ENCODE measurements at places on chromosomes 1 and 21.

GRCh38 chr1:156086256-156086662 lies 4.0 kb upstream of the MEX3A start:
- no peak for DNase-seq

GRCh38 chr1:92854101-92854785 lies 22.4 kb downstream of the RPL5 start:
- DNase-seq: no peak

GRCh38 chr1:10643607-10644306 lies 152.7 kb downstream of the CASZ1 start:
- DNase-seq: no peak

DNA sequence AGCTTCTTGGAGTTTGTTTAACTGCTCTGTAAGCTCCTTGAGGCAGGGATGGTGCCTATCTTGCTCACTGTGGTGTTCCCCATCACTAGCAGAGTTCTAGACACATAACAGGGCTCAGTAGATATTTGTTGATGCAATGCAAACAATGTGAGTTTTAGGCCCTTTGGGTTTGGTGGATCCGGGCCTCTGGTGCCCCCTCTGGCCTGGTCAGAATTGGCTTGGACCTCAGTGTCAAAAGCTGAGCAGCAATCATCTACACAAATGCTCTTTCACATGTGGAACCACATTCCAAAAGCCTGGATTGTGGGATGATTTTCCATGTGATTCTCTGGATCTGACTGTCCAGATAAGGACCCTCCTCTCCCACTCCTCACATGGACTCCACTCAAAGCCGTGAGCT lies 53.4 kb upstream of the BCAR3 start:
- no peak for DNase-seq

DNA sequence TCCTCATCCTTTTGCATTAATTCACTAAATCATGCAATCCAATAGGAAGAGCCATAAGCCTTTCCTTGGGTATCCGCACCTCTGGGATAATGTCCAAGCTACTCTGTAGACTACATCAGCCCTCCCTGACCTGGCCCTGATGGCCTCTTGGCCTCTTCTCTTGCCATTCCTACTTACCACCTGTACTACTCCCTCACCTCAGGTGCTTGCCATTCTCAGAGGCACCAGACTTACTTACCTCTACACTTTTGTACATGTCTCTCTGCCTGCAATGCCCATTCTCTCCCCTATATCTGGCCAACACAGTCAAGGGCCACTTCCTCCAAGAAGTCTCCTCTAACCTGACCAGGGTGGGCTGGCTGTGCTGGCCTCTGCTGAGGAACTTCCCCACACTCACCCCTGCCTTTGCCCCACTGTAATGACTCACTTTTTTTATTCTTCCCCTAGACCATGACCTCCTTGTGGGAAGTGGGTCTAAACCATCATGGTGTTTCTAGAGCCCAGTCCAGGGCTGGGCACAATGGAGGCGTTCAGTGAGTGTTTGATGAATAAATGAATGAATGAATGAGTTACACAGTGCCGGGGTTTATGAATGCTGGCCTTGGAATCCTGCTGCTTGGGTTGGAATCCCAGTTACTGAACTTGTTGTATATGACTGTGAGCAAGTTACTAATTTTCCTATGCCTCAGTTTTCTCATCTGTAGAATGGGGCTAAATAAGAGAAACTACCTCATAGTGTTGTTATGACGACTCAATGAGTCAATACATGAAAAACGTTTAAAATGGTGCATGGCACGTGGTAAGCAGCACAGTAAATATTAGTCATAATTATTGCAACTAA lies 179.8 kb downstream of the FOXD2 start:
- no peak for DNase-seq

DNA sequence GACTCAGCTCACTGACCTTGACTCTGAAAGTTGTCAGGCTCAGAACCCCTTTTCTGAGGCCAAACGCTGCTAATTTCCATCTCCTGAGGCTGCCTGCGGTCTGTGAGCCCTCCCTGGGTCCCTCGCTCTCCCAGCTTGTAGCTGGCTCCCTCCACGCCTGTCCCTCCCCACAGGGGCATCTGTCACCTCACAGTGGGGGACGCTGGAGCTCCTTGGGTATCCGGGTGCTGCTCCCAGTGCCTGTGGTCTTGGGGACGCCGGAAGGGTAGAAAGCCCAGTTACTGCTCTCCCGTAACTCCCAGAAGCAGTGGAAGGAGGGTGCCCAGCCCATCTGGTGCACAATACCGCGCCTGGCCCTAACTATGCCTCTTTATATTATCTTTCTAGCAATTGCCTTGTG lies 13.0 kb upstream of the MMEL1 start:
- no peak for DNase-seq

- no peak for DNase-seq
Observed at GRCh38 chr1:242886137-242886536, 361.6 kb upstream of the PLD5 start.

DNA sequence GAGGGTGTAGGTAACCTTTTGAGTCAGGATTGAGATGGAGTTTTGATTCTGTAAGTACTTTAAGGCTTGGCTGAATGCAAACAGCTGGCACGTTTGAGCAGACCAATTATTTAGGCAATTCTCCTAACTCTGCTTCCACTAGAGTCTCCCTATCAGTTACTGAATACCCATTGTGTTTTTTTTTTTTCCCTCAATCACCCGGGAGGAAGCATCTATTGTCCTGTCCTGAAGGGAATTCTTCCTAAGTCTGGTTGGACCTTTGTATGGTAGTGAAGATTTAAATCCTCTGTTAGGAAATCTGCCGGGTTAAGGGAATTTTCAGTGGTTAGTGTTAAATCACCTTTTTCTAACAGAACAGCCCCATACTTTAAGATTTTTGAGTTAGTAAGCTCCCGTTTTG lies 571.2 kb upstream of the USP24 start:
- no peak for DNase-seq

DNA sequence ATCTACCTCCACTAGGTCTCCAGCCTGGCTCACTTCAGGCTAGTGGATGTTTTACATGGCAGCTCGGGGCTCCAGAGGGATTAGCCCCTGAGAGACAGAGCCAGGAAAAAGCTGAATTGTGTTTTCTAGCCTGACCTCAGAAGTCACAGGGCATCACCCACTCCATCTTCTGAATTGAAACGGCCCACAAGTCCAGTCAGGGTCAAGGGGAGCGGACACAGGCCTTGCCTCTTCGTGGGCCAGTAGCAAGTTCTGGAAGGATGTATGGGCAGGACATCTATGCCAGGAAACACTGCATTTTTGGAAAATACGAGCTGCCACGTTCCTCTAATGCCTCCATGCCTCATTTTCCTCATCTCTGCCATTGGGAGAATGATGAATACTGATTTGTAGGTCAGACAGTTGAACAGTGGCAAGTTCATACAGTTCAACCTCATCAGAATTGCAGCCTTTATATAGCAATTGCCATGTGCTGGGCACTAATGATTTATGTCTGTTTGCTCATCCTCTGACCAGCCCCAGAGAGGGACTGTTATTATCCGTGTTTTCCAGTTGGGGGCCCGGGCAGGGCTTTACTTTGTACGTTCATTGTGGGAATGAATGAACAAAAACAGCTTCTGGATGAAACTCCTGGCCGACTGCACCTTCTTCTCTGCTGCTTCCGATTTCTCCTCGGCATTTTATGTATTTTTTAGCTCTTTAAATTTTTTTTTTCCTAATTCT lies 23.2 kb upstream of the PCBP3 start:
- DNase-seq: no peak

DNA sequence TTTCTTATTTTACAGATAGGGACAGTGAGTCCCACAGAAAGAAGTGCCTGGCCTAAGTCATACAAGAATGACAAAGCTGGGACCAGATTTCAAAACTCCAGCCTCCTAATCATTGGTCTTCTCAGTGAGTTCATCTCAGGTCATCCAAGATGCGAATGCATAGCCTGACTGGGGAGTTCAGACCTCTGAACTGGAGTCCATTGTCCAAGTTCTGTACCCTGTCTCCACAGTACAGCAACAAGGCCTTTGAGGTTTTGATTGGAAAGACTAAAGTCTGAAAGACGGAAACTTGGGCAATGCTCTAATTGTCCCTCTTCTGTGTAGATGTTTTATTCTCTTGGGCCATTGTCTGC lies 62.0 kb downstream of the TNN start:
- no peak for DNase-seq

- DNase-seq: no peak
Observed at GRCh38 chr1:169041366-169041765, 65.1 kb upstream of the ATP1B1 start.

- DNase-seq: no peak
Observed at GRCh38 chr1:59674595-59674994, 140.2 kb upstream of the HOOK1 start.

GRCh38 chr1:157196245-157196543 lies 58.0 kb upstream of the ETV3 start:
- DNase-seq: no peak

DNA sequence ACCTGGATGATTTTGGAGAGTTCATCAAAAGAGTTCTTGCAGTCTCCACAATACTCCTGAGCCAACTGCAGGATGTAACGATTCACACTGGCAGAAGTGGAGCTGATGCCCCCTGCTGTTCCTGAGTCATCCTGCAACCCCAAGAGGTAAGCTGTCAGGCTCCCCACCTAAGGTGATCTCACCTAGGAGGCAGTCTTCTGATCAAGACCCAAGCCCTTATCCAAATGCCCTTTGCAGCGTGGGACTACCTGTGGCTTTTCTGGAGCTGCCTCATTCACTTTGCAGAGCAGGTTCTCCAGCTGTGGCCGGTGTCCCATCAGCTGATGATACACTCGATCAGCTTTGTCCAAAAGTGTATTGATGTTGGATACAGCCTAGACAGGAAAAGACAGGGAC lies 96.4 kb downstream of the UBR4 start:
- DNase-seq: no peak

GRCh38 chr1:54994355-54994990 lies 4.3 kb upstream of the BSND start:
- no peak for DNase-seq

GRCh38 chr1:184056921-184057555 lies 5.5 kb downstream of the TSEN15 start:
- DNase-seq: no peak

DNA sequence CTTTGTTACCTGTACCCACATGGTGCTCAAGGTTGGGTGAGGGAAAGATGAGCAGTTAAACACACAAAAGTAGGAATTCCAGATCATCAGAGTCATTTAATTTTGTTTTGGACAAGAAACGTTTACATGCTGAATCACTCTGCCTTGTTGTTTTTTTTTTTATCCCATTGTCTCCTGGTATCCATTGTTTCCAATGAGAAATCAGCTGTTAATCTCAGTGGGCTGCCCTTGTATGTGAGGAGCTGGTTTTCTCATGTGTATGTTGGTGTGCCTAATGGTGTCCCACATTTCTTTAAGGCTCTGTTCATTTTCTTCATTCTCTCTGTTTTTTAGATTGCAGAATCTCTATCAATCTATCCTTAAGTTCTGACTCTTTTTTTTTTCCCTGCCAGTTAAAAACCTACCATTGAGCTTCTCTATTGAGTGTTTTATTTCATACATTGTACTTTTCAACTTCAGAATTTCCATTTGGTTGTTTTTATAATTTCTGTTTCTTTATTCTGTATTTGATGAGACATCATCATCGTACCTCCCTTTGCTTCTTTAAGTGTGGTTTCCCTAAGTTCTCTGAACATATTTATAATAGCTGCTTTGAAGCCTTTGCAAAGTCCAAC lies 8.8 kb upstream of the OBSCN start:
- no peak for DNase-seq

DNA sequence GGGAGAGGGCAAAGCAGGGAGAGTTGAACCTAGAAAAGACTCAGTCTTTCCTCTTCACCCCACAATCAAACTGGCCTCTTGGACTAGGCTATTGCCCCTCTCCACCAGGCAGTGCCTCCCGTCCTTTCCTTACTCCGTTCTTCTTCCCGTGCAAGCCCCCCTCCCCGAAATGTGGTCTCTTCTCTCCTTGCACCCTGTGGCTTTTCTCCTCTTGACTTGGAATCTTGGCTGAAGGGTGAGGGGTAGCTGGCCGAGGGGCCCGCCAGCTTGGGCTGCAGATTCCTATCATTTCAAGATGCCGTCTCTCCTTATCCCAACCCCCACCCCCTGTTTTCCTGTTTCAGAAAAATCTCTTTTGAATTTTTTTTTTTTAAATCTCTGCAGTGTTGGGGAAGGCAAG lies 1.6 kb downstream of the WNT2B start:
- no peak for DNase-seq

- DNase-seq: no peak
Observed at GRCh38 chr1:50183378-50184133, 74.8 kb downstream of the ELAVL4 start.

DNA sequence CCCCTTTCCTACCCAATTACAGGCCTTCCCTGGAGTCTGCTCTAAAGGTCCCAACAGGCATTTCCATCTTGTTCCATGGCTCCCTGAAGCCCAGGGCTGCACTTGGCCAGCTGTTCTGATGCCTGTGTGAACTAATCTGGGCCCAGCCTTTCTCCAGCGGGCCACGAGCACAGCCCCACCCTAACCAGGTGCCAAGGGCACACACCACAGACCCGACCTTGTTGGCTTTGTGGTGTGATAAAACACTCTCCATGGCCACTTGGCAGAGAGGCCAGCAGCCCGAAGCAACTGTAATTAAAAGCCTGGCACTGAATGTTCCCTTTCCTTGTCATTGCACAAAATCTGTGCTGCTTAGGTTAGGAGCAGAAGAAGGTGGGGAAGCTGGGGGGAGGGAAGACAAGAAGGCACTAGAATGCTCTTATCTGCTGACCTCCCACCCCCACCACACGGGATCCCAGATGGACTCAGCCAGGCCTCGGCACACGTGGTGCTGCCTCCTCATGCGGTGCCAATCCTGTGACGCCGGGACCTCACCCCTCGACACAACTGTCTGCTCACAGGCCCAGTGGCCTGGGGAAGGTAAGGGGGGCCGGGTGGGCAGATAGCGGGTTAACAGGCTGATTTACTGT lies 9.9 kb downstream of the HCRTR1 start:
- DNase-seq: no peak

GRCh38 chr1:107785496-107786202 lies 179.3 kb downstream of the VAV3 start:
- no peak for DNase-seq

DNA sequence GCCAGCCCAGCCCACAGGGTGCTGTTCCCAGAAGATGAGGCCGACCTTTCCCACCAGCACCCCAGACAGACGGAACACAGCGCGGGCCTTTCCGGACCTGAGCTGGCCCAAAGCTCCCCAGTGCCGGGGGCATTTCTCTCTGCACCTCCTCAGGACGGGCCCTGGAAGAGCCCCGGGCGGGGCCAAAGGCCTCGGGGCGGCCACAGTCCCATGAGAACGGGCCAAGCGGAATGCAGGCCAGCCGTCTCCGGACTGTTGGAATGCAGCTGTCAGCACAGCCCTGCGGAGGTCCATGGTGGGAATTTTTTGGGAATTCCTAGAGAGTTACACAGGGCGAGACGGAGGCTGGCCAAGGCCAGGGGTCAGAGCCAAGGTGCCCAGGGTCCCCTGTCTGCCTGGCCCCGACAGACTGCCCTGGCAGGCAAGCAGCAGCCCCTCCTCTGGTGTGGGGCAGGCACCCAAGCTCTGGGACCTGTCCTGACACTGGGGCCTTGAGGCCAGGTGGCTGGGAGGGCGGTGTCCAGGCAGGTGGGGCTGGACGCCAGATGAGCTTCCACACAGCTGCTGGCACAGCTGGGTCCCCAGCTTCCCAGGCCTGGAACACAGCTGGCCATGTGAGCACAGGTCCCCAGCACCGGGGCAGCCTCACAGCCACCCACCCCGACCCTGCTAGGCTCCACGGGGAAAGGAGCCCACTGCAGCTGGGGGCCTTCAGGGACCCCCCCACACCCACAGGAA lies 63.0 kb downstream of the MEGF6 start:
- DNase-seq: no peak

GRCh38 chr1:41812453-41812852 lies 106.3 kb downstream of the HIVEP3 start:
- DNase-seq: no peak

- DNase-seq: no peak
Observed at GRCh38 chr1:36922593-36923426, 111.5 kb downstream of the GRIK3 start.

GRCh38 chr1:196698993-196699392 lies 47.1 kb downstream of the CFH start:
- no peak for DNase-seq
